SJCRH30 (cell line): ENCODE measurements at places on chromosomes 3 and 15. TPM values are rescaled to one million over a fixed set of nuclear protein-coding genes. Genes with fewer than 3 reads are reported as not detected.

The GP5 gene
- total RNA-seq = not detected in 2 replicates

The DAZL gene
- total RNA-seq = not detected in 2 replicates

- peak; percentile 72 for DNase-seq
These were observed 73.0 kb downstream of the OXNAD1 start for GRCh38 chr3:16337856-16338540.

DNA sequence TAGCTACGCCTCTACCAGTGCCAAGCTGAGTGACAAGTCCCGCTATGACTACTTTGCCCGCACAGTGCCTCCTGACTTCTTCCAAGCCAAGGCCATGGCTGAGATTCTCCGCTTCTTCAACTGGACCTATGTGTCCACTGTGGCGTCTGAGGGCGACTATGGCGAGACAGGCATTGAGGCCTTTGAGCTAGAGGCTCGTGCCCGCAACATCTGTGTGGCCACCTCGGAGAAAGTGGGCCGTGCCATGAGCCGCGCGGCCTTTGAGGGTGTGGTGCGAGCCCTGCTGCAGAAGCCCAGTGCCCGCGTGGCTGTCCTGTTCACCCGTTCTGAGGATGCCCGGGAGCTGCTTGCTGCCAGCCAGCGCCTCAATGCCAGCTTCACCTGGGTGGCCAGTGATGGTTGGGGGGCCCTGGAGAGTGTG lies 5.7 kb downstream of the GRM2 start:
- DNase-seq = no peak

GRCh38 chr3:180358179-180358578 lies 243.8 kb upstream of the TTC14 start:
- DNase-seq = no peak

- no peak for DNase-seq
These were observed 65.5 kb upstream of the HRH1 start for GRCh38 chr3:11088831-11089230.
